ACHN (cell line): ENCODE measurements at places on chromosomes 12 and 14.

DNA sequence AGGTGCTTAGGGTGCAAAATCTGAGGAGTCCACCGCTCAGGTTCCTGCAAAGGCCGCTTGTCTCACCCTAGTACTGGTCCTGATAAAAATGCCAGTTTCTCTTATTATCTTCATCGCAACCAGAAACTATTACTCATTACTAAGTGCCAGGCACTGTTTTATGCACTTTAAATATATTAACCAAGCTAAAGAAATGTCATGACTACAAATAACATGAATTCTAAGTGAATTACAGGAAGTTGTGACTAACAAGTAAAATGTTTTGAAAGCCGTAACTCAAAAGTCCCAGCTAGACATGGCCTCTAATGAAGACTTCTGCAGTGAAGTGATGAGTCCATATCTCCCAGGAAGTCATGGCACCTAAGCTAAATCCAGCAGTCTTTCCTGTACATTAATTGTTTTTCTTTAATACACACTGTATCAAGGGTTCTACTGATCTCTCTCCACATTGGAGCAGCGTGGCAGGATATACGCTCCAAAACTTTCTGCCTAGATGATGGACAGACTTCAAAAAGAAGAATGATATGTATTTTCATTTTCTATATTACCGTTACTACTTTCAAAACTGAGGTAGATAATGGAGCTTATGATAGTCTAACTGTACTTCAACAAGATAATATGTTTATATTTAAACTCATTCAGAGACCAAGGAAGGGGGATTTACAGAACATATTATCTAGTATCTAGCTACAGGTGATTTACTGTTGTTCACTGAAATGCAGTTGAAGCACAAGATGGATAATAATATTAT lies 117.3 kb upstream of the ARID2 start:
- DNase-seq = no peak

DNA sequence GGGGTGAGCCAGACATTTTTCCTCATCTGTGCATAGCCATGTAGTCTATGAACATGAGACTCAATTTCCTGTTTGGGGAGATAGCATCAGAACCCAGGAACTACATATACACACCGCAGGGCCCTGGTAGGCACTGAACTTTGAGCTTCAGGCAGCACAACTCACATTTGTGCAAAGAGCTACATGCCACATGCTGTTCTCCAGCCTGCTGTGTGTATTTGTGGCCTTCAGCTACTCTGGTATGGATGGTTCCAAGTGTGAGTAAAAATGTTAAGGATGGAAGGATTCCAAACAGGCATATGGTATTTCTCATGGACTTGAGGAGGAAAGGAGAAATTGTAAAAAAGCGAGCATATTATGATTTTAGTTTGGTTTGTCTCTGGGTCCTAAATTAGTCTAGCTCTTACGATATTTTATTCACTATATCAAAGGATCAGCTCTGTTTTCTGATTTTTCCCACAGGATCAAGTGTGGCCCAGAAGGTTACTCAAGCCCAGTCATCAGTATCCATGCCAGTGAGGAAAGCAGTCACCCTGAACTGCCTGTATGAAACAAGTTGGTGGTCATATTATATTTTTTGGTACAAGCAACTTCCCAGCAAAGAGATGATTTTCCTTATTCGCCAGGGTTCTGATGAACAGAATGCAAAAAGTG lies 422.4 kb upstream of the OR4E1 start:
- DNase-seq = no peak

DNA sequence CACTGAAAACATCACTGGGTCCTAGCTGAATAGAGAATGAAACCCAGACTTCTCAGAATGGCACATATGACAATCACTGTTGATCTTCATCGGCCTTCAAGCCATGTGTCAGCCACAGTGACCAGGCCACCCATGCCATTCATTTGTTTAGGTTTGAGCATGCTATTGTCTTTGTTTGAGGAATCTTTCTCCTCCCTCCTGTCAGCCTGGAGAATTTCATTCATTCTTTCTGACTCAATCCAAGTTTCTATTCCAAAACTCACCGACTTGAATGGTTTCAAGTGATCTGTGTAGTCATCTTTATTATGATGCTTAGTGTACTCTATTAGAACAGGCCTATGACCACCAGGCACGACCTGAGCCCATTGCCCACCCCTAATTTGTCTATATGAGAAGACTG lies 106.3 kb downstream of the ETNK1 start:
- no peak for DNase-seq

- DNase-seq = no peak
These were observed 15.8 kb downstream of the FOXN3 start for GRCh38 chr14:89401241-89401640.

DNA sequence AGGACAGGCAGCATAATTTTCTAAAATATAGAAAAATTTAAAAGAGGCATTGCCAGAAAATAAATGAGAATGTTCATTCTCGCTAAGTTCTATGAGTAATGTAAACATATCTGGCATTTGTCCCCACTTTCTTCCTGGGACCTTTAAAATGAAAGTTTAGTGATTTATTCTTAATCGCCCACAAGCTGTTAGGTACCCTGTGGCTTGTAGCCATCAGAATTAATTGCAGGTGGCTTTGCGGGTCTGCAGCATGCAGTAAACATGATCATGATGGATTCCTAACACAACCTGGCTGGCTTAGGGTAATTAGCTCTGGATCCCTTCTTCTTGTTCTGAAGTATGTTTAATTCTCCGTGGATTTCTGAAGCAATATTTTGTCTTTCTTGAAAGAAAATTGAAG lies 103.5 kb upstream of the FRMD6 start:
- DNase-seq = no peak

DNA sequence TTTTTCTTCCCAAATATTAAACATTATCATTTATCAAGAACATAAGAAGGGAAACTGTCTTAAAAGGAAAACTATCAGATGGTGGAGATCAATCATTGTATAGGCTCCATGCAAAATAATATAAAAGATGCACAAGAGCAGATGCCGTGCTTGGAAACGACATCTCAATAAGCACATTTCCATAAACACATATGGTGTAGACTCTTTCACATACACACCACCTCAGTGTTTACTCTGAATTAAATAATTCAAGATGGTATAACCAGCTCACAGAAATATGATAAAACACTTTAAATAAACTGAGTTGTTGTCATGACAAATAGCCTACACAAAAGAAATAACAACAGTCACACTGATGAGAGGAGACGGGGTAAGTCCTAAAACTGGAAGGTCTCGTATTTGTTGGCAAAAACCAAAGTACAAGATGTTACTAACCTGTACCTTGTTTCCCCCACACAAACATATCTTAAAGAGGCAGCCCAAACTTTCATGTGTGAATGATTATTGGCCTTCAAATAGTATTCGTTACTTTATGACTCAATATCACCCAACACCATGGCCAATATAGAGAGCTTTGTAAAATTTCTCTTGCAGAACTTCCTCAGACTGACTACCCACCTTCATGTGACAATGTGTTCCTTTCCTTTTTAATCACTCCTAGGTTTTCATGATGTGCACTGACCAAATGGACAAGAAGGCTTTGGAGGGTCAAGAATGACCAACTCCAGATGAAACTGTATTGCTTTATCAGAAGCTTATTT lies 48.6 kb upstream of the TMPO start:
- no peak for DNase-seq

DNA sequence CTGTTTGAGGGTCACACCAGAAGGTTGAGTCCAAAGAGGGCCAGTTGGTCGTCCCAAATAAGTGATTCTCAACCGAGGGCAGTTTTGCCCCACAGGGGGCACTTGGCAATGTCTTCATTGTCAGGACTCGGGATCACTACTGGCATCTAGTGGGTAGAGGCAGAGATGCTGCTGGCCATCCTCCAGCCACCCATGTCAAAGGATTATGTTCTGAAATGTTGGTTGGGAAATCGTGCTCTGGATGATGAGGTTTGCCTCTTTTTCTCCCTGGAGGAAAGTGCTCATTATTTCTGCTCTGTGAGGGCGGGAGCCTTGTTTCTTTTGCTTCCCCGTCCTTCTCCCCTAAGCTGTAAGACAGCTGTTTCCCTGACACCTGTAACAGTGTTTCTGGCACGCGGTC lies 3.6 kb downstream of the ZNF839 start:
- DNase-seq = peak; percentile 78

- no peak for DNase-seq
These were observed 167.2 kb upstream of the ATP2B1 start for GRCh38 chr12:89875809-89876208.

DNA sequence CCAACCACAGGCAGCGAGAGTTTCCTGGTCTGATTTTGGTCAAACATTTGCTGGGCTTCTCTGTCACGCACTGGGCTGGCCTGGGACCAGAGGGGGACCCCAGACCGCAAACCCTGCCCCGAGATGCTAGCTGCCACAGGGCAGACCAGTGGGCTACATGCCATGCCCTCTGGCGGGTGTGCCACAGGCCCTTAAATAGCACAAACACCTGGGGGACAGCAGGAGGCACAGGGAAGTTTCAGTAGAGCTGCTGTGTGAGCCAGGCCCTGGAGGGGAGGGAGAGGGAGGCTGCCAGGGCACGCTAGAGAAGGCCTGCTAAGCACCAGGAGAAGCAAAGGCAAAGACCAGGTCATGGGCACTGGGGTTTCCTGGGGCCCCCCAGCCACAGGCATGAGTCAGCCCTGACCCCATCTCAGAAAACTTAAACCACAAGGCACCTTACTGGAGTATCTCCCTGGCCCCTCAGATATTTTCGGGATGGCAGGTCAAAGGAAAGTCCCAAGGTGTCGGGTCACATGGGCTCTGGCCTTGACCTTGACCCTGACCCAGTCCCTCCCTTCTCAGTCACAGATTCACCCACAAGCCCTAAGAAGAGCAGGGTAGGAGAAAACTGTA lies 29.2 kb downstream of the ITPK1 start:
- no peak for DNase-seq

GRCh38 chr12:29750131-29750927 lies 33.4 kb downstream of the TMTC1 start:
- no peak for DNase-seq

GRCh38 chr12:117641885-117642284 lies 280.5 kb upstream of the NOS1 start:
- DNase-seq = no peak

DNA sequence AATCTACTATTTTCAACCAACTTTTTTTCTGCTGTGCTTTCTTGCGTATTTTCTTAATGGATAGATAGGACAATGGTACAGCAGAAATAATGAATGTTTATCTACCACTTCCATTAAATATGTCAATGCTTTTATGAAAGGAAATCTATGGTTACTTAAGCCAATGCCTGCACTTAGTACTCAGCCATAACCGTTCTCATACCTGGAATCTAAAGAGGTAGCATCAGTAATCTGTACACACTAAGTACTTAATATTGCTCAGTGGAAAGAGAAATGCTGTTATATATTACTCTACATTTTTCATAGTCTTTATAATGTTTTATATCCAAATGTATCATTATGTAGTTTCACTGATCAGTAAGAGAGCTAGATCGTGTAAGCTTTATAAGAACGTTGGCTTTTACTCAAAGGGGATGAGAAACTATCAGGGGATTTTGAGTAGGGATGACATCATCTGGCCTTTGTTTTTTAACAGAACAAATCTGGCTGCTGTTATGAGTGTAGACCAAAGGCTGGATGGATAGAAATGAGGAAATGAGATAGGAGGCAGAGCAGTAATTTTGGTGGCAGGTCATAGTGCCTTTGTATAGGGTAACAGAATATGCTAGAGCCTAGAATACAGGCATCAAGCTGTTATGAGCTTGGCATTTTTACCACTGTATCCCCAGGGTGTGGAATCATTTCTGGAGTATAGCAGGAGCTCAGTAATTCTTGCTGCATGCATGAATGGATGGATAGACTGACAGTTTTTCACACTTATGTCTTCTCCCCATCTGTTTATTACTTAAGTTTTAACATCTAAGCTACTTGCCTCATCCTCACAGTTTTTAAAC lies 34.0 kb downstream of the ALG10B start:
- no peak for DNase-seq

- DNase-seq = no peak
These were observed 36.6 kb downstream of the GPR135 start for GRCh38 chr14:59428581-59429012.

GRCh38 chr14:77554816-77555599 lies 56.4 kb upstream of the ISM2 start:
- DNase-seq = no peak

DNA sequence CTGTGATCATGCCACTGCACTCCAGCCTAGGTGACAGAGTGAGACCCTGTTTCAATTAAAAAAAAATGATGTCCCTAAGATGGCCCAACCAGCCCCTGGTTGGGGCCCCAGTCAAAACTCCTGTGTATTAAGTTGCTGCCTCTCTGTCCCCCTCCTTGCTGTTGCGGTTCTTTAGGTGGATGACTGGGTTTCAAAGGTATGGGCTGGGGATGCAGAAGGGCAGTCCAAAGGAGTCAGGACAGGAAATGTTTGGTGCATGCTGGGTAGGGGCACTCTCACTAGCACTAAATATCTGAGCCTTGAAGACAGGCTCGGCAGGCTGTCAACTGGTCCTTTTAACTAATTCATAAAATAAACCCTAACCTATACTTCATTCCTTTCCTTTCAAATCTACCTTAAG lies 12.0 kb upstream of the PIP4K2C start:
- no peak for DNase-seq

DNA sequence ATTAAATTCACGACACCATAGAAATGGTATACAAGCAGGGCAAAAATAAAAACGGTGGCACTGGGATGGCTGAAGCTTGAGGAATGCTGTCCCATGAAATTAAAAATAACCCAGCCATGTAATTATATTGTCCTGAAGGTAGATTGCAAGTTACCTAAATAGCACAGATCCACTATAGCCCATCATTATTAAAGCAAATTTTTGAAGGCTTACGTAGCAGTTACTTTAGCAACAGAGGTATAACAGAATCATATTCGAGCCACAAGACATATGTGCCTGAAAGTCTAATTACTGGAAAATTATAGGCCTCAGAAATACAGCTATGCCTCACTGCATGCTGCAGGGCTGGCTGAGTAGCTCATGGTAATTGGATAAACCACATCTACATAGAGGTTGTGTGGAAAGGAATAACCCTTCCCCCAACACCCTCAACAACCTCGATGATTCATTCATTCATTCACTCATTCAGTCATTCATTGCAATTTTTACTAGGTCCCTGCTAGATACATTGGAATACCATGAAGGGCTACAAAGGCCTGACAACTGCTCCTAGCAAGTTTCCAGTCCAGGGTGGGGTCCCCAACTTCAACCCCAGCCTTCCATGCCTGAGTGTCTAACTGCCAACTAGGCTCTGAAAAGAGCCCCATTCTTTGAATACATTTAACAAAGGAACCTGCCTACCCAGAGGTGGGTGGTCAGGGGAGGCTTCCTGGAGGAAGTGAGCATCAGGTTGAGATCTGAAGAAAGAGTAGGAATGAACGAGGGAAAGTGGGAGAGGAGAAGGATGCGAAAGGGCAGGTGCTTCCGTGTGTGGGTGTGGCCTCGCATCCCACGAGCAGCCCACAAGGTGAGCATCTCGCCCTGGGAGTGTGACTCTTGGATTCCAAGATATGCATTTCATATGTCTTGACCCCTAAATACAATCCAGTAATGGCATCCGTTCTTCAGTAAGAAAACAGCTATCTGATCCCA lies 18.0 kb upstream of the CMKLR1 start:
- DNase-seq = no peak
